ENCODE measurements at places on chromosomes 7 and 10.

- DNase-seq = no peak
These were observed 138.6 kb upstream of the CCDC6 start for GRCh38 chr10:60044971-60045370.

- no peak for DNase-seq
These were observed 58.0 kb upstream of the PRKAR2B start for GRCh38 chr7:106986450-106986977.

DNA sequence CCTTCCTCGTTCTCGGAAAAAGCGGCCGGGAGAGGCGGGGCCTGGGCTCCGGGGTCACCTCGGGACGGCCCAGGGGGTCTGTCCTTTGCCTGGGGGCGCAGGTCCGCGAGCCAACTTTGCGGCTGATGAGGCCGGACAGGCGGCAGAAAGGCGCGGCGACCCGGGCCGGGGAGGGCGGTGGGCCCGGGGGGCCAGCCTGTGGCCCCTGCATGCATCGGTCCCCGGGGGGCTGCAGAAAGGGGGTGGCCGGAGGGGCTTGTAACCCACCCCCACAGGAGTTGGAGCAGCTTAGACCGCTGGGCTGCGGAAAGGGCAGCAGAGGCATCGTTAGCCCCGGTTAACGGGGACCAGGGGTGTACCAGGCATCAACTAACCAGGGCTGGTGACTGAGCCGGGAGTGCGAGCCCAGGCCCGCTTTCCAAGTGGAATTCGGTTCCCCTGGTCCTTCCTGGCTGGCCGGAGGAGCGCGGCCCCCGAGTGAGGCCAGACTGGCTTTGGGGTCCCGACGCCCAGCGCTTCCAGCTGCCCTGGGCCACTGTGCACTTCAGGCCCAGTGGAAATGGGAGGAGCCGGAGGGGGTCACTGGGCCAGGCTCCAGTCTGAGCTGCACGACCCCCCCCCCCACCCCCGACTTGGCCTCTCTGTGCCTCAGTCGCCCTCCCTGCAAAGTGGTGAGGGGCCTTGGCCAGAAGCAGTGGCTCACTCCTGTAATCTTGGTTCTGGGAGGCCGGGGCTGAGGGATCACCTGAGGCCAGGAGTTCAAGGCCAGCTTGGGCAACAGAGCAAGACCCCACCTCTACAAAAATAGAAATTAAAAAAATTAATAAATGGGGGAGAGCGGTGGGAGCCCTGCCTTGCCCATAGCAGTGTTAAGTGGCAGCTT is 919 bp downstream of the SLC29A4 start:
- DNase-seq = no peak

GRCh38 chr10:103885617-103886016 is 30.2 kb upstream of the SH3PXD2A start:
- no peak for DNase-seq

GRCh38 chr10:95221124-95221523 is 27.1 kb downstream of the ACSM6 start:
- no peak for DNase-seq

GRCh38 chr7:148334441-148334956 is 256.1 kb upstream of the C7orf33 start:
- DNase-seq = no peak

- no peak for DNase-seq
These were observed 119.9 kb downstream of the MBL2 start for GRCh38 chr10:52652431-52653262.

DNA sequence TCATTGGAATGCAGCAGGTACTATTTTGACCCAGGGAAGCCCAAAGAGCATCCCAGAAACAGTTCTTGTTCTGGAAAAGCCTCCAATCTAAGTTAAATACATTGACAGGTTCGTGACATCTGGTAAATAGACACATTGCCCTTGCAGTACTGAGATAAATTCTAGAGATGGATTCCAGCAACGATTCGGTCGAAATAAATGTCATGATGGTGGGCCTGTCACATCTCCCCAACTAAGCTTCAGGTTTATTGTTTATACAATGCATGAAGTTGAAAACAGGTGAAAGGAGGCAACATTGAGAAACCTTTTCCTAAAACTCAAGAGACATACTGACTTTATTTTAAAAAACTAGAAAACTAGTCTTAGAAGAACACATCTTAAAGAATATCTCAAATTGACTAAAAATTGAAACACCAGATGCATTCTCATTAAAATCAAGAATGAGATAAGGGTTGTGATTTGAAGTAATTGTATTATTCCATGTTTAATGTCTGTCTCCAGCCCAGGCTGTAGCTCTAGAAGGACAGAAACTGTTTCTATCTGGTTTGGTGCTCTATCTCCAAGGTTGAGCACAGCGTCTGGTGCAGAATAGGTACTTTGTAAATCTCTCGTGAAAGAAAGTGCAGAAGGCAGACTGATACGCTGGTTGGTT is 114.0 kb downstream of the CABCOCO1 start:
- no peak for DNase-seq

- DNase-seq = no peak
These were observed 432.1 kb upstream of the PCDH15 start for GRCh38 chr10:55233090-55233489.

GRCh38 chr7:151632750-151633515 is 113.2 kb upstream of the RHEB start:
- peak; percentile 53 for DNase-seq

GRCh38 chr10:24382596-24382978 is 173.6 kb downstream of the KIAA1217 start:
- DNase-seq = no peak

- DNase-seq = no peak
These were observed 41.1 kb downstream of the ASZ1 start for GRCh38 chr7:117386110-117386706.

DNA sequence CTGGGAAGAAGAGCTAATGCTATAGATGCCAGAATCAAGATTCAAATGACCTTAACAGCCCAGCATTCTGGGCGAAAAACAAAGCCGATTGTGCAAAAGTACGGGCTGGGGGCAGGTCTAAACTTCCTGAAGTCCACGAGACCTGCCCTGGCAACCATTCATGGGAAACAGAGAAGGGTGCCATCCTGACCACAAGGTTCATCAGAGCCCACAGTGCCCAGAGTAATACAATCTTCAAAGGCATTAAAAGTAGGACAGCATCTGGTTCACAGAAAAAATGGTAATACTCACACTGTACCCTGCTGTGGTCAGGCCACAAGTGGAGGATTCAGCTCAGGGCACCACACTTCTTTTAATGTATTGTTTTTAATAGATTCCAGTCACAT is 36.1 kb downstream of the SORBS1 start:
- no peak for DNase-seq

- no peak for DNase-seq
These were observed 33.1 kb downstream of the ZMIZ1 start for GRCh38 chr10:79101560-79102497.

DNA sequence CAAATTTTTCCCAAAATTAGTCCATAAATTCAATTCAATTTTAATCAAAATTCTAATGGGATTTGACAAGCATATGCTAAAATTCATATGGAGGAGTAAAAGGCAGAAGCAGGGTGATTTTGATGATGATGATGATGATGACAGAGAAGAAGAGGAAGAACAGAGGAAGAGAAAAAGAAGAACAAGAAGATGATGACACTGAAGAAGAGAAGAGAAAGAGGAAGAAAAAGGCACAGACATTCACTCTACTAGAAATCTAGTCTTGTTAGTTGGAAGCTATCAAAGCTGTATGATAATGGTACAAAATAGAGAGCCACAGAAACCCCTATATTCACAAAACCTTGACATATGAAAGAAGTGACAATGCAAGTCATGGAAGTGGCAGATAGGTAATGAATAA is 157.9 kb downstream of the ELMO1 start:
- DNase-seq = no peak

- DNase-seq = no peak
These were observed 415.3 kb upstream of the NRP1 start for GRCh38 chr10:33749790-33750189.

- no peak for DNase-seq
These were observed 14.0 kb downstream of the RASGEF1A start for GRCh38 chr10:43252783-43253341.

GRCh38 chr7:85016286-85016685 is 170.6 kb downstream of the SEMA3D start:
- DNase-seq = no peak

DNA sequence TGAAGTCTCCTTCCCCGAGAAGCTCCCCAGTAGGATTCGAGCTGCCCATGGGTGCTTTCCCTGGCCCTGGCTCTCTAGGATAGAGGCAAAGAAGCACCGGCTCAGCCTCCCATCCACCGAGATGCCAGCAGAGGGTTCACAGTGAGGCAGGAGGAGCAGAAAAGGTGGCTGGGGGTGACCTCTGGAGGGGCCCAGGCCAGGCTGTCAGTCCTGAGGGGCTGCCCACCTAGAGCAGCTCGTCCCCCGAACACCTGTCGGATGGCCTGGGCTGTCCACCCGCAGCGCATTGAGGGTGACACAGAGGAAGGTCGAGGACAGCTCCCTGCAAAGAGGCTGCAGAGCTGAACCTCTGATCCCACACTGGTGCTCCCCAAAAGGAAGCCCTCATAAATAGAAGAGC is 167.2 kb upstream of the PPP2R2D start:
- DNase-seq = no peak

DNA sequence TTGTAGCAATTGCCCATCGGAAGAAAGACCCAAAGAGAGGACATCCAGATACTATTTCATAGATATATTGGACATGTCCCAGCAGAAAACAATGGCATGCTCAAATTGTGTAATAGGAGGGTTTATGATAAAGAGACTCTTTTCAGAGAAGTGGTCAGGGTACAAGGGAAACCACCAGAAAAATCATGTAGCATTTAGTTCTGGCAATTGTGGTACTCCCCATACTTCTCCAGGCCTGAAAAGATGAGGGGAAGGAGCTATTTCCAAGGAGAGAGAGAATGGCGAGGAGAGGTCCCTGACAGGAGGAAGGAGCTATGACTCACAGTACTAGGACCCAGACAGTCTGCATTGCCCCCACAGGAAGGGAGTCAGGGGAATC is 68.4 kb upstream of the ADO start:
- DNase-seq = no peak

DNA sequence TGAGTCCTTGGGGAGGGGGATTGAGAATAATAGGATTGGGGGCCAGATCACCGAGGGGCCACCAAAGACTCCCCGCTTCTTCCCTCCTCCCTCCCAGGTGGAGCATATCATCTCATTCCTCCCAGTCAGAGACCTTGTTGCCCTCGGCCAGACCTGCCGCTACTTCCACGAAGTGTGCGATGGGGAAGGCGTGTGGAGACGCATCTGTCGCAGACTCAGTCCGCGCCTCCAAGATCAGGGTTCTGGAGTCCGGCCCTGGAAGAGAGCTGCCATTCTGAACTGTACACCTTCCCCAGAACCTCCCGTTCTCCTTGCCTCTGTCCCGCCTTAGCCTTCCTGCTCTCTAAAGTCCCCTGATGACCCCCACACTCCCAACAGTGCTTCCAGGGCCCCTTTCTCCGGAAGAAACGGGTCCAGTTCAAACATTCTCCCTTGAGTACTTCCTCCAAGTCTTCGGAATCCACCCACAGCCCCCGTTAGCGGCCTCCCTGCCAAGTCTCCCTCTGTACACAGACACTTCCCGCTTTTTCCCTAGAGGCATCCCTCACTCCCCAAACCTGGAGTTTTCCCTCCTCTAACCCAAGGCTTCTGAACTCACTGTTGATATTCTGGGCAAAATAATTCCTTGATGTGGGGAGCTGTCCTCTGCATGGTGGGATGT is 4.1 kb downstream of the FBXO24 start:
- no peak for DNase-seq

DNA sequence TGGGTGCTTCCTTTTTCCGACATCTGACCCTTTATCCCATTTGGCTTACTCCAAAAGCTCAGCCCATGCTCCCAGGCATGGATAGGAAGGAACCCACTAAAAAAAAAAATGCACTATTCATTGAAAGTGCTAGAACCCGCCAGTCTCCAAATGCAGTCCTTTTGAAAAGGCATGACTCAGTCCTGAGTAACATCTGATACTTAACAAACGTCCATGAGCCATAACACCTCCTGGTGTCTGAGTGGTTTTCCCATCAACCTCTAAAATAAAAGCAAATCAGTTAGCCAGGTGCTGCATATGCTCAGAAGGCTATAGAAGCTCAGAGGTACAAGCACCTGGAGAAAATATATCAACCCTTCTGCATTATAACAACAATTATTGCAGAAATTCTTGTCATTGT is 45.0 kb upstream of the CACUL1 start:
- no peak for DNase-seq

GRCh38 chr7:1994931-1995330 is 237.8 kb downstream of the MAD1L1 start:
- DNase-seq = no peak

GRCh38 chr10:63977329-63977923 is 456.2 kb downstream of the REEP3 start:
- DNase-seq = no peak

GRCh38 chr7:27145165-27145913 is 1.9 kb upstream of the HOXA5 start:
- no peak for DNase-seq

DNA sequence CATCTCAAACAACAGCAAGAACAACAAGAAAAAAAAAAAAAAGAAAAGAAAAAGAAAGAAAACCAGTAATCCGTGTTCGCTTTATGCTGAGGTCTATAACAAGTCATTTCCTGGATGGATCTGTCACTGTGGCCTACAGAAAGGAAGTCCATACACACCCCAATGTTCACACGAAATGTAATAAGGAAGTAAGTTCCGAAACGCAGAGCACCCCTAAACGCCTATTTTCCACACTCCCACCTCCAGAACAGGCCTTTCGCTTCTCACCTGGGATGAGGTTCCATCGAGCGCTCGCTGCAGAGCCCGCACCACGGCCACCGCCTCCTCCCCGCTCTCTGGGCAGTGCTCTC is 735 bp downstream of the ZNF394 start:
- no peak for DNase-seq

- DNase-seq = no peak
These were observed 314.3 kb upstream of the PRKCQ start for GRCh38 chr10:6894405-6894804.

- no peak for DNase-seq
These were observed 55.1 kb downstream of the KCTD7 start for GRCh38 chr7:66683770-66684123.

- no peak for DNase-seq
These were observed 244.3 kb upstream of the KCND2 start for GRCh38 chr7:120028636-120029035.

DNA sequence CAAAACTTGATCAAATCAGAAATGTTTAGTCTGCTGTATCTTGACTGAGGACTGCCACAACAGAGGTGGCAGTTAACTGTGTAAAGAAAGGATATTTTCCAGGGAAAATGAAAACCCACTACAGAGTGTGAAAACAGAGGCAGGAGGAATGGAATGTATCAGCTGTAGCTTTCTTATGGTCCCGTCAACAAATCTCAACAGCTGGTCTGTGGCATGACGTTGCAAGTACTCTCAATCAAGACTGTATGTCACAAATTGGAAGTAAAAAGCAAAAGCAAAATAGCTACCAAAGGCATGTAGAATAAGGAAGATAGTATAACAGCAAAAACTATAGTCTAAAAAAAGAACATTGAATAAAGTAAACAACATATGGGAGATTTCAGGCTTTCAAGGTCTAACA is 123.5 kb downstream of the KMT2C start:
- no peak for DNase-seq

DNA sequence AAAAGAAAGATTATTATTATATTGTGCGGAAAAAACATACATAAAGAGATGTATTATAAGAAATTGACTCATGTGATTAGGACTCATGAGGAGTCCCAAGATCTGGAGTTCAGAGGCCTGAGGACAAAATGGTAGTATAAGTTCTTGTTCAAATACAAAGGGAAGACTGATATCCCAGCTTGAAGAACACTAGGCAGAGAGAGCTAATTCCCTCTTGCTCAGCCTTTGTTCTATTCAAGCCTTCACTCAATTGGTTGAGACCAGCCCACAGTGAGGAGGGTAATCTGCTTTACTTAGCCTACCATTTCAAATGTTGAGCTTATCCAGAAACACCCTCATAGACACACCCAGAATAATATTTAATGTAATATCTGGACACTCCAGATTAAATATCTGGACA is 1683.8 kb downstream of the REEP3 start:
- no peak for DNase-seq
